GM12864 (cell line): ENCODE measurements at places on chromosomes 11 and 22.

DNA sequence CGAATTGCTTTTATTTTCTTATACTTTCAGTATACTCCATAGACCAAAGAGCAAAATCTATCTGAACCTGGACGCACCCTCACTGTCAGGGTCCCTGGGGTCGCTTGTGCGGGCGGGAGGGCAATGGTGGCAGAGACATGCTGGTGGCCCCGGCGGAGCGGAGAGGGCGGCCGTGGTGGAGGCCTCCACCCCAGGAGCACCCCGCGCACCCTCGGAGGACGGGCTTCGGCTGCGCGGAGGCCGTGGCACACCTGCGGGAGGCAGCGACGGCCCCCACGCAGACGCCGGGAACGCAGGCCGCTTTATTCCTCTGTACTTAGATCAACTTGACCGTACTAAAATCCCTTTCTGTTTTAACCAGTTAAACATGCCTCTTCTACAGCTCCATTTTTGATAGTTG lies 1077.4 kb downstream of the BRD1 start:
- no peak for DNase-seq

GRCh38 chr11:99505316-99505715 lies 484.6 kb downstream of the CNTN5 start:
- no peak for DNase-seq

GRCh38 chr11:66002648-66003225 lies 434 bp downstream of the BANF1 start:
- DNase-seq, result no peak

GRCh38 chr11:60813324-60813723 lies 28.2 kb downstream of the MS4A10 start:
- no peak for DNase-seq
